Stimulated activated CD4-positive, alpha-beta T cell treated with anti-CD3 and anti-CD28 coated beads, Interleukin-15, amount 100 ng/mL, for 1 hour (primary cell): ENCODE measurements at places on chromosomes 3 and 15.
A peak's percentile ranks its signal among the peaks of the same experiment; 100 is the strongest.

DNA sequence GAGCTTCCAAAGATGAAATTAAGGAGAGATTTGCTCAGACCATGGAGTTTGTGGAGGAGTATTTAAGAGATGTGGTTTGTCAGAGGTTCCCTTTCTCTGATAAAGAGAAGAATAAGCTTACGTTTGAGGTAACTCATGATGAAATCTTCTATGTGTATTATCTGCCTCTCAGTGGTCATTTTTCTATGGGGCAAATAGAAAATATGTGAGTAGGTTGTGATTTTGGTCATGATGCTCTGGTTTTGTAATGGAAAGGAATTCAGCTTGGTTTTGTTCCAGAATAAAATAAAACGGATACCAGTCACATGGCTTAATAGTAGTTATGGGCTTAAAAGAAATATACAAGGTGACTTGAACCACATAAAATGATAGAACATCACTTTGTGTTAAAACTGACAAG, 181.1 kb downstream of the ITPR1 start:
- DNase-seq: no peak

DNA sequence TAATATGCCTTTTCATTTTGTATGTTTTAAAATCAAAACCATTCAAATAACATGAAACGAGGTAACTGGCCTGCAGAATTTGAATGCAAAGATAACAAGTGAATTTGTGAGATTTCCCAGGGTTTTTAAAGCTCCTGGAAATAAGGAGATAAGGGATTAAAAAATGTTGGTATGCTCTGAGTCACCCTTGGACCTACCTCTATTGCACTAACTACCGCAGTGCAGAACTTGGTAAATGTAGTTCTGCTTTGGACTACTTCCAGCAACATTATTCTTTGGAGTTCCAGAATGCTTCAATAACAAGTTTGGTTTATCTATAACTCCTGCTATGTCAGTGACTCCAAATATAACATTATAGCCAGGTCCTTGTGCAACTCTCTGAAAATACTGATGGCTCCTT, 201.7 kb downstream of the GAP43 start:
- DNase-seq: no peak

- DNase-seq: no peak
These were observed 20.6 kb downstream of the TLNRD1 start for GRCh38 chr15:81021321-81021720.

DNA sequence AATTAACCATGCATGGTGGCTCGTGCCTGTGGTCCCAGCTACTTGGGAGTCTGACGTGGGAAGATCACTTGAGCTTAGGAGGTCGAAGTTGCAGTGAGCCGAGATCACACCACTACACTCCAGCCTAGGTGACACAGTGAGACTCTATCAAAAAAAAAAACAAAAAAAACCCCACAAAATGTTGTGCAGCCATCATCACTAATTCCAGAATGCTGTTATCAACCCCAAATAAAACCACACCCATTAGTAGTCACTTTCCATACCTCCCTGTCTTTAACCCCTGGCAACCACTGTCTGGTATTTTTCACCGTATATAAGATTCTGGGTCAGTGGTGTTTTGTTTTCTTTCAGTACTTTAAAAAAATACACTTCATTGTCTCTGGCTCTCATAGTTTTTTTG, 16.6 kb downstream of the HMCES start:
- no peak for DNase-seq

- no peak for DNase-seq
These were observed 215.9 kb upstream of the PEX5L start for GRCh38 chr3:180252683-180253082.

DNA sequence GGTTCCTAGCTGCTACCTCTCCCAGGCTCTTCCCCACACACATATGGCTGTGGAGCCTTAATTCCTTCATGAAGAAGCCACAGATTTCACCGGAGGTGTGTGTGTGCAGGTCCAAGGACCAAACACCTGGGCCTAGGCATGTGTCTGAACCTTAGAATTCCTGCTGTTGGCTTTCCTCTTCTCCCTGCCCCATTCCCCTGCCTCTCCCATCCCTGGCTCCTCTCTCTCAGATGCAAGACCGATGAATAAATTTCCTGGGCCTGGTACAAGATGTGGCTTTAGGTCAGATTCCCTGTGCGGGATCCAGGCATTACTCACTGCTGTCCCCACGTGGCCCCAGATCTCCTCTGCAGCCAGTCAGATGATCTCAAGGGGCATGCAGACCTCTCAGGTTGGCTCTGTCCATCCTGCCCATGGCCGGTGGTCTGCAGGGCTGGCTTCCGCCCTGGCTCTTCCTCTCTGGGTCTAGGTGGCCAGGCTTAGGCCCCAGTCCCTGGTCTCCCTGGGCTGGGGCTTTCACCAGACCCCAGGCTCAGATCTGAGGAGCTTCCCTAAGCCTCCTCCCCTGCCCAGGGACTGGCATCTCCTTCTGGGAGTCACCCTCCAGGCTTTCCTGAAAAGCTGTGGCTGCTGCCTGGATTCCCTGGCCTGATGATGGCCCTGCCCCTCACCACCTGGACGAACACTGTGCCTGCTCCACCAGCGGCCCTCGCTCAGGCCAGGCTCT, 20.5 kb downstream of the CCR9 start:
- DNase-seq: no peak

DNA sequence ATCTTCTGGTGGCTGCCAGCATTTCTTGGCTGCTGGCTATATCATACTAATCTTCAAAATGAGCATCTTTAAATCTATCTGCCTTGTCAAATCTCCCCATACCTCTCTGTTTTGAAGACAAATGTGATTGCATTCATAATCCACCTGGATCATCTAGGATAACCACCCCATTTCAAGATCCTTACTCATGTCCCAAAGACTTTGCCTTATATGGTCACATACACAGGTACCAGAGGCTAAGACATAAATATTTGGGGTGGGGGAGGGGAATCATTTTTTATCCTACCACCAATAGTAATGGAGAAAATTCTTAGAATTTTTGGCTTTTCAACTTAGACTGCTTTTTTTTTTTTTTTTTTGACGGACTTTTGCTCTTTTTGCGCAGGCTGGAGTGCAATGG, 970.8 kb downstream of the PLOD2 start:
- no peak for DNase-seq

GRCh38 chr3:15535732-15536131, 14.2 kb upstream of the COLQ start:
- DNase-seq: peak; percentile 19

DNA sequence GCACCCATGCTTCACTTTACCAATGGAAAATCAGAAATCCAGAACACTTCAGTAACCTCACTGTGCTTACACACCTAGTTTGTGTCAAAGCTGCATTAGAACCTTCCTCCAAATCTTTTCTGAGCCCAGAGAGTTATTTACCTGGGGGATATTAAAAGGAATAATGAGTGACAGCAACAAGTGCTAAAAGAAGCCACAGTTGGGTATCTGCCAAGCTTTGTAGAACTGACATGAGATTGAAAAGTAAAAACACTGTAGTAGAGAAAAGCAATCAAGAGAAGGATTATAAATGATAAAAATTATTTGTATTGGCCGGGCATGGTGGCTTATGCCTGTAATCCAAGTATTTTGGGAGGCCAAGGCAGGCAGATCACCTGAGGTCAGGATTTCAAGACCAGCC, 8.8 kb upstream of the TBC1D23 start:
- DNase-seq: no peak

GRCh38 chr3:113002679-113003078, 11.9 kb downstream of the GTPBP8 start:
- DNase-seq: no peak

- DNase-seq: no peak
These were observed 3.7 kb downstream of the EOGT start for GRCh38 chr3:69009559-69010410.

DNA sequence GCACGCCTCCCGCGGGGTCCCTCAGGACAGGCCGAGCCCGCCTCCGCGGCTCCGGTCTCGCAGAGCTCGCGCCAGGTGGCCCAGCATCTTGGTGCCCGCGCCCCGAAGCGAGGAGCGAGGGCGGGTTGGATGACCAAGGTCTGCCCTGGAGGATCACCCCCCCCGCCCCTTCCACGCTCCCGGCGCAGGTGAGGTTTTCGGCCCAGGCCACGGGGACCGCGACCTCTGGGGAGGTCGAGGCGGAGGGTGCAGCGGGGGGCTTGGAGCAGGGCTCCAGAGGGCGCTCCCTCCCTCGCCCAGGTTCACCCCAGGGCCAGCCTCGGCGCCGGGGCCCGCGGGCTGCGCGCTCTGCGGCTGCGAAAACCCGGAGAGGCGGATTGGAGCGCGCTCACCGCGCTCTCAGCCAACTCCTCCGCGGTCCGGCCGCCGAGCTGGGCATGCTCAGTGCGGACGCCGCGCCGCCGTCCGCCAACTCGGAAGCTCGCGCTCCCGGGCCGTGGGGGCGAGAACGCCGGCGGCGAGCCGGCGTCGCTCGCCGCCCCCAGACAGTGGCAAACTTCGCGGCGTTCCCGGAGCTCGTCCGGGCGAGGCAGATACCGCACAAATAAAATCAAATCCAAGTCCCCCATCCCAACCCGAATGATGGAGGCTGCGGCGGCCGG, at the start of gene MED12L:
TSS of gene MED12L (plus strand) at position 438 of the 662 bp plus-strand sequence. CDS start 1,263 bp downstream, outside the sequence.
- DNase-seq: no peak

GRCh38 chr15:68587769-68588385, 9.1 kb downstream of the CORO2B start:
- DNase-seq: no peak

GRCh38 chr3:31952205-31952604, 28.9 kb downstream of the OSBPL10 start:
- DNase-seq: no peak

DNA sequence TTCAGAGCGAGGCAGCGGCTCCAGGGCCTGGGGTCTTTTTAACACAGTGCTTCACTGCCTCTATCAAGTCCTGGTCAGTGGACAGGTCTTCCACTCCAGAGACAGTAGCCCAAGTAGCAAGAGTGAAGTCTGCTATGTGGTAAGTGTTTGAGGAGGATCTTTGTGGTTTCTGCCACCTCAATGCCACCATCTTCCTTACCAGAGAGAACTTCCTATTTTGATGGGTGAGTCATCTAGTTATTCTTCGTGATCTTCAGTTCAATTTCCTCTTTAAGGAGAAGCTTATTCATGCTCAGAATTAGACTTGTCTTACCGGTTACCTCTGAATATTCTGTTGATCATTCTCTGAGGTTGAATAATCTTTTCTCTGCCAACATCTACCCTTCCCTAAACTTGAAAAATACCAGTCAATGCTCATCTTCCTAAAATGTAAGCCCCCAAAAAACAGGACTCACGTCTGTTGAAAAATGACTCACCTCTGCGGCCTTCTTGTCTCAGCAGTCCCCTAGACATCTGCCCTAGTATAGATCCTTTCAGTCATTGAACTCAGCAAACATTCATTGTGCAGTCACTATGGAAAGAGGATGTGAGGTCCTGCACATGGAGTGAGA, 32.2 kb upstream of the BCL6 start:
- no peak for DNase-seq

DNA sequence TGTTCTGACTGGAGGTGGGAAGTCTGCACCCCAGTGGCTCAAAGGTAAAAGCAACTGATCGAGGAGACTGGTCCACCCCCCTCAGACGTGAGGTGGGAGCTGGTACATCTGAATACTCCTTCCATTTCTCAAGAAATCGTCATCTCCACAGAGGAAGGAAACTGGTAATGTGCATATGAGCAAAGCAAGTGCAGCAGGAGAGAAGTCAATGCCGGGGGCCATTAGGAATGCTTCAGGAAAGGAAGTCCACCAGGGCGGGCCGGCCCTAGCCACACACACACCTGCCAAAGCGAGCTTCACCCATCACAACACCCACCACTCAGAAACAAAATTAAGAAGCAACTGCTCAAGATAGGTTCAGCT, 8.5 kb downstream of the TBC1D2B start:
- DNase-seq: no peak

DNA sequence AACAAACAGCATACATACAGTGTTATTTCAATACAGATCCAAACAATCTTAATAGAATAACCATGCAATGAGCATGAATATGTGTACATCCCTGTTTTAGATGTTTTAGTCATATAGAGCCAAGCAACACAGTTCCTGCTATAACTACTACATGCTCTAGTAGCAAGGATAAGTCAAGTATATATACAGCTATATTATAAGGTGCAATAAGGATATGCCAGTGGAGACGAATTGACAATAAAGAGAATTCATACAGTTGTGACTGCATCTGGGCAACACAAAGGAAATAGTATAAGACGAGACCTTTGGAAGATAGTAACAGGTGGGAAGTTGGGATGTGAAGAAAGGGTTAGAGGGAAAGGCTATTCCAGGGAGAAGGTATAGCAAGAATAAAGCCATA, 103.4 kb downstream of the TPRG1 start:
- DNase-seq: no peak

GRCh38 chr3:121918779-121919483, 24.7 kb downstream of the SLC15A2 start:
- DNase-seq: no peak

DNA sequence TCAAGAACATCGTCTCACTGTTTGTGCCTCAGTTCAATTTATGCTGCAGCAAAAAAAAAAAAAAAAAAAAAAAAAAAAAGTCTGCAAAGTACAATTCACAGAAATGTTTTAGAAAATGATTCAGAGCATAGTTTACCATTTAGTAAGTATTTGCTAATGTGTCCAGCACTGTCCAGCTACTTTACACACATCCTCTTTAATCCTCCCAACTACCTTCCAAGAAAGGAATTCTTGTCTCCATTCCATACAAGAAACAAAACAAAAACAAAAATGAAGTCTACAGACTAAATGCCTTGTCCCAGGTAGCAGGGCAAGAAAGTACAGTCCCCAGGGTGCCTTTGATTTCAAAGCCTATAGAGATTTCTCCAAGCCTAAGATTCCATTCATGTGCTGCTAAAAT, 38.9 kb upstream of the SNTN start:
- no peak for DNase-seq

DNA sequence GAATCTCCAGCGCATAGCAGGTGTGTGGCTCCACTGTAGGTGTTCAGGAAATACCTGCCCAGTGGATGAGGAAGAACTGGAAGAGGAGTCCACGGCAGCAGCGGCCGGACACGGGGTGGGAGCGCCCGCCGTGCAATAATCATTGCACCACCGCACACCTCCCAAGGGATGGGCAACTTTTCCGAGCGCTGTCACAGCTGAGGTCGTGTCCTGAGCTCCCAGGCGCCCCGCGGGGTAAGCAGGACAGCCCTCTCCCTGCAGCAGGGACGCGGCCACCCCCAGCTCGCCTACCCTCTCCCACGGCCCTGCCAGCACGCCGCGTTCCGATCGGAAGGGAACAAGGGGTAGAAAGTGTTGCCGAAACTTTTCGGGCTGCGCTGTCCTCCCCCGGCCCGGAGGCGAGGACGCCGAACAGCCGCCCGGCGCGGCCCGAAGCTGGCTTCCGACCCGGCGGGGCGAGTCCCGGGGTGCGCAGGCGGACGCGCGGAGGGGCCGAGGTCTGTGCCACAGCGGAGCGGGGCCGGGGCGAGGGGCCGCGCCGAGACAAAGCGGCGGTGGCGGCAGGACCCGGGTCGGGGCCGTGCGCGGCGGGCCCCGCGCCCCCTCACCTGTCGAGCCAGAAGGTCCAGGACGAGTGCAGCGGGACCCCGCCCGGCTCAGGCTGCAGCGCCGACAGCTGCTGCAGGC, 475 bp downstream of the EIF4E3 start:
- DNase-seq: peak; percentile 23

DNA sequence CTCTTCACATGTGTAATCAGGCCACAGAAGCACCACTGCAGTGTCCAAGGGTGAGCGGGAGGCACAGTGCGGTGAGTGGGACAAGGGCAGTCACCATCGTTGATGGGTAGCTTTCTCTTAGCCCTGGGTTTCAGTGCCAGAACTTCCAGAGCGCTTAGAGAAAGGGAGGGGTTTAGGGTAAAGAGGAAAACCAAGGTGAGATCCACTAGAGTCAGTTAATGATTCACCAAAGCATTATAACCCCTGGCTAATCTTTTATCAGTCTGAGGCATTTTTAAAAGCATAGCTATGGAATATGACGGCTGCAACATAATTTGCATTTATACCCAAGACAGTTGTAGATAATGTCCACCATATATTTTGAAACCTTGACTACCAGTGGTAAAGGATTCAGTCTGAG, 94.8 kb downstream of the SHQ1 start:
- DNase-seq: no peak
